GM23248 (cell line): ENCODE measurements at places on chromosomes 3 and 15.

DNA sequence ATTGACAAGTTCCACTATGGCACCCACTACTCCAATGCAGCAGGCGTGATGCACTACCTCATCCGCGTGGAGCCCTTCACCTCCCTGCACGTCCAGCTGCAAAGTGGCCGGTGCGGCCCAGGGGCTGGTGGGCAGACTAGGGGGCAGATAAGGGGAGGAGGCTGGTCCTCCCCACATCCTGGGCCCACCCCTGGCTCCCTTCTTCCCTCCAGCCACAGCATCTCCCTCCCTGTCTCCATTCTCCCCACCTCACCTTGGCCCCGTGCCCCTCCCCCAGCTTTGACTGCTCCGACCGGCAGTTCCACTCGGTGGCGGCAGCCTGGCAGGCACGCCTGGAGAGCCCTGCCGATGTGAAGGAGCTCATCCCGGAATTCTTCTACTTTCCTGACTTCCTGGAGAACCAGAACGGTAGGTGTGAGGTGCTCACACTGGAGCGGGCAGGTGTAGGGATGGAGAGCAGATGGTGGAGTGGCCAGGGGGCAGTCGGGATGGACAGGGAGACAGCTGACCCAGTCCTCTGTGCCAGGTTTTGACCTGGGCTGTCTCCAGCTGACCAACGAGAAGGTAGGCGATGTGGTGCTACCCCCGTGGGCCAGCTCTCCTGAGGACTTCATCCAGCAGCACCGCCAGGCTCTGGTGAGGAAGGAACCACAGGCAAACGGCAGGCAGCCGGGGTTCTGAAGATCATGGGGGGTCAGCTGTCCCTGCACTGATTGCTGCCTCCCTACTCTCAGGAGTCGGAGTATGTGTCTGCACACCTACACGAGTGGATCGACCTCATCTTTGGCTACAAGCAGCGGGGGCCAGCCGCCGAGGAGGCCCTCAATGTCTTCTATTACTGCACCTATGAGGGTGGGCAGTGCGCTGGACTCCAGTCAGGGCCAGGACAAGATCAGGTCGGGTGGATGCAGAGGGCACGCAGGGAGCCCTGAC, 26.0 kb downstream of the NBEAL2 start:
- no peak for DNase-seq

DNA sequence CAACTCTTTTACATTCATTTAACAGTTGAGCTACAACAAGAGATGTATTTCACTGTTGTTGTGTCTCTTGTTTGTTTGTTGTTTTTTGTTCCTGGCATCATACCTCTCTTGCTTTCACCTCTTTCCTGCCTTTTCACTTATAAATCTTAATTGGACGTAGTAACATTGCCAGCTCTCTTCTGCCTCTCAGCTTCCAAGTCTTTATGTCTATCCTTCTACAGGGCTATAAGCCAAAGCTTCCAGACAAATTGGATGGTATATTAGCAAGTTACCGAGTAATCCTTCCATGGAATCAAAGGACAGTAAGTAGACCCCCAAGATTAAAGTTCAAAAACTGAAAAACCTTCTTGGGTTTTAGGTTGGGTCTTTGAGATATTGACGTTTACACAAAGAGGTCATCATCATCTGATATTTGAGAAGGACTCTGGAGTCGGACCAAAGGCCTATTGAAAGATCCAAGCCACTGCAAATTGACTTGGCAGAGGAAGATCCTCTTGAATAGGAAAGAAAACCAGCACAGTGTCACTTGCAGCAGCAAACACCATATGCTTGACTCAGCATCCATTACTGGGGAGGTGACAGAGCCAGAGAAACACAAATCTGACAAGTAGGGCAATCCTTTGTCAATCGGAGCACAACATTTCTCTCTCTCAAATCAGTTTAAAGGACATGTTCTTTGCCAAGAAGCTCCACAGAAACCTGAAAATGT, 648.5 kb upstream of the NR2F2 start:
- DNase-seq, result no peak

- no peak for DNase-seq
Measured at GRCh38 chr3:14772533-14773138, 46.1 kb upstream of the FGD5 start.

DNA sequence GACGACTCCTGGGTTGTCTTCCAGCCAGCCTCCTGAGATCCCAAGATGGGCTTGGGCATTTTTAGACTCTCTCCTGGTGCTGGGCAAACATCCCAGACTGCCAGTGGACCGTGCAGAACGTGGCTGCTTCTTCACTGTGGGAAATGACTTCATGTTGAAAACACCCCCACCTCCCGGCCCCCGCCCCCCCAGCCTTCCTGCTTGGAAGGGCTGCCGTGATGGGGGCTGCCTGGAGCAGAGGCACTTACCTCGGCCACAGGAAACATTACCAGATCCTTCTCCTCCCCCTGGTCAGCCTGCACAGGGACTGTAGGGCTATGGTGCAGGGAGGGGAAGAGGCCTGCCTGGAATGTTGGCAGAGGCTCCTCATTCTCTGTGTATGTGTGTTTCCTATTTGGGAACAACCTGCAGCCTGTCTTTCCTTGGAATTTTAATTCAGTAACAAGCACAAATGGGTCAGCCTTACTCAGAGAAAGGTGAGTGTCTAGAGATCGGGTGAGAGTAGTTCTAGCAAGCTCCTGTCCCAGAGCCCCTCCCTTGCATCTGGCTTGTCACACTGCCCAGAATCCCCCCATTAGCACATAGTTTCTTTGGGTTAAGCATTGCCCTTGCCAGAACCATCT, 90.8 kb downstream of the ANP32A start:
- peak; percentile 49 for DNase-seq

GRCh38 chr3:149134575-149134974, 5.1 kb downstream of the HPS3 start:
- peak; percentile 13 for DNase-seq

DNA sequence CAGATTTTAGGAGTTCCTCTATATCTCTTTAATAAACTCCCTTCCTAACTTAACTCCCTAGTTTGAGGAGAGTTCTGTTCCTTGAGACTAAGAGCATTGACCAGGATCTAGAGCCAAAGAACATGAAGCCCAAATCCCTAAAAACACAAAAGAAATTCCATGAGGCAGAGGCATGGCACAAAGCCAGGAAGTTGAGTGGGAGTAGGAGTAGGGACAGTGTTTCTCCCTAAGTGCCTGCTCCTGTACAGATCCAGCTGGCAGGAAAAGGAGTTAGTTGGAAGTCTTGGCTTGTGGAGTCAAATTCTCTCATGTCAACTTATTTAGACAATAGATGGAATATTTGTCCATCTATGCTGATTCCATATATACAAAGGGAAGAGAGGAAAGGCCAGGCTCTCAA, 11.4 kb downstream of the ACTC1 start:
- DNase-seq, result no peak

DNA sequence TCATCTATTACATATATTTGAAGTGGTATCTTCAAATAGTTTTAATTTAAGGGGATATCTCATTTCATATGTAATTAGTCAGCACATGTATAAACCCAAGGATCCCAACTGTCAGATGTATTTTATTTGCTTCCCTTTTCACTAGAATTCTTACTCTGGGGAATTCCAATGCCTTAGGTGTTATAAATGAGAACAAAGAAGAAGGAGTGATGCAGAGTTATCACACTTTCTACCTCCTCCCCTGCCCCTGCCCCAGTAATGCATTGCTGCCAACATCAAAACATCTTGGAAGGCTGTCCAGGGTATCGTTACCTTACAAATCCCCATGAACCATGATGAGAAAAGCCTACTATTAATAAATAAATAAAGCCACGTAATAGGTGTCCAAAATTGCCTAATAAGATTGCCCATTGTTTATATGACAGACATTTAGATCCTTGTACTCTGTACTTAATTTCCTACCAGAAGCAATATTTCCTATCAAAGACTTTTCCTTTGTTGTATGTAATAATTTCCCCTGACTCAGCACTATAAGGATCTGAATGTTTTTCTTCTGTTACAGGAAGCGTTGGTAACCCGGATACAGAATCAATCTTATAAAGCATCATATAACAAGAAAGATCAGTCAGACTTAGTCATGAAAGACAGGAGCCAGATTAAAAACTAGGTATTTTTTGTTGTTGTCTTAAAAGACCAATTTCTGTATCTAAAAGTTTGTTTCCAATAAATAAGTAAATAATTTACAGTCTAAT, 38.8 kb downstream of the CBLB start:
- peak; percentile 61 for DNase-seq

GRCh38 chr15:95698951-95699350, 631.5 kb upstream of the NR2F2 start:
- peak; percentile 54 for DNase-seq

GRCh38 chr15:33788906-33789540, 179.3 kb upstream of the CHRM5 start:
- peak; percentile 69 for DNase-seq

DNA sequence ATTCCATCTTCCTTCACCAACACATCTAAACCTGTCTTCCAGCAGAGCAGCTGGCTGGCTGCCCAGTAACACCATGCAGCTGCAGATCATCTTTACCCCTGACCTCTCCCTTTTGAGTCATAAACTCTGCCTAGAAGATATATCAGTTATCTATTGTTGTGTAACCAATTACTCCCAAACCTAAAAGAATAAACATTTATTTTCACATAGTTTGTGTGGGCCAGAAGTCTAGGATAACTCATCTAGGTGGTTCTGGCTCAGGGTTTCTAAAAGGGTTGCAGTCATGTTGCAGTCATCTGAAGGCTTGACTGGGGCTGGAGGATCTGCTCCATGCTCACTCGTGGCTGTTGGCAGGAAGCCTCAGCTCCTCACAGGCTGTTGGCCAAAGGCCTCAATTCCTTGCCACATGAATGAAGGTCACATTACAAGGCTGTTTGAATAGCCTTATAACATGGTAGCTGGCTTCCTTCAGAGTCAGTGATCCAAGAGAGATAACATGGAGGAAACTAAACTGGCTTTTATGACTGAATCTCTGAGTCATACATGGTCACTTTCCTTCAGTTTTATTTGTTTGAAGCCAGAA, 92.8 kb downstream of the GOLIM4 start:
- peak; percentile 24 for DNase-seq

DNA sequence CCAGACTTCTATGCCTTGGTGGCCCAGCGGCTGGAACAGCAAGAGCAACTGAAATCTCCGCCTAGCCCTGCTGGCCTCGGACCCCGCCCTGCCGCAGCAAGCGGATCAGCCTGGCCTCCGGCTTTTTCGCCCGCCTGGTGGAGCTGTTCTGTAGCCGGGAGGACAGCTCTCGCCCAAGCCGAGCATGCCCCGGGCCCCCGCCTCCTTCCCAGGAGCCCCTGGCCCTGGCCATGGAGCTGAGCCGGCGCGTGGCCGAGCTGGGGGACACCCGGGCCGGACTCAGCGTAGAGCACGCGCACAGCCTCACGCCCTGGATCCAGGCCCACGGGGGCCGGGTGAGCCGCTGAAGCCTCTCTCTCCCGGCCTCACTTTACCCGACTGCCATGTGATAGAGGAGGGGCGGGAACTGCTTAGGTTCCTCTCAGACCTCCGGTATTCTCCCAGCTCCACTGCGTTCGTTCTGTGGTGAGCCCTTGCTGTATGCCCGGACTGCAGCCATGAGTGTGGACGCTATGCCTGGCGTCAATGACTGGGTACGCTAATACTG, 24.1 kb upstream of the MRPL3 start:
- DNase-seq, result peak; percentile 76

DNA sequence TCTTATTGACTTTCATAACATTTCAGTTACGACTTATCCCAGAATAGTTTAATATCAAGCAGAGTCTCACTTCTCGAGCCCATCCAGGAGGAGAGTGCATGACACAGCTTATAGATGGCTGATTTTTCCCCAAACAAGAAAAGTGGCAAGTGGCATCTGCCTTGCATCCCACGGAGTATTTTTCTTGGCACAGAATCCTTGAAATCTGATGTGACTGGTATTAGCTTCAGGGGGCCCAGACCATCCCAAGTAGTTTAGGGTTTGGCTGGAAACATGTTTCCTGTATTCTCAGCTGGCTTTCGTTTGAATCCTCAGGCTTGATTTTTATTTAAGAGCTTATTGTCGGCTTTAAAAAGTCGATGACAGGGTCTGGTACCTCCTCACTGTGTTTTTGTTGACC, 20.7 kb upstream of the FBXL22 start:
- no peak for DNase-seq

DNA sequence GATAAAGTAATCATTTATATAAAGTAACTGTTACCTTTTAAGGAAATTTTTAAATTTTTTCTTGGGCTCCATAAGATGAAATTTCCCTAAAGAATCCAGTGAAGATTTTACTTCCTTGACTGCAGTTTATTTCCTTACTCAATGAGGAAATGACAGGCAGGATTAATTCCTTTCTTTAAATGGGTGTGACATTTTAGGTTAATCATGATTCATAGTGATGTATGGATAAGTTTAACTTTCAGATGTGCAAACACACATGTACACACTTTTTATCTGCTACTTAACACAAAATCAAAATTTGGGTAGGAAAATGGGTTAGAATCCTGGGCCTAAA, 11.2 kb upstream of the LEO1 start:
- DNase-seq, result peak; percentile 16

- DNase-seq, result no peak
Measured at GRCh38 chr3:183586477-183586876, 31.0 kb upstream of the KLHL6 start.

DNA sequence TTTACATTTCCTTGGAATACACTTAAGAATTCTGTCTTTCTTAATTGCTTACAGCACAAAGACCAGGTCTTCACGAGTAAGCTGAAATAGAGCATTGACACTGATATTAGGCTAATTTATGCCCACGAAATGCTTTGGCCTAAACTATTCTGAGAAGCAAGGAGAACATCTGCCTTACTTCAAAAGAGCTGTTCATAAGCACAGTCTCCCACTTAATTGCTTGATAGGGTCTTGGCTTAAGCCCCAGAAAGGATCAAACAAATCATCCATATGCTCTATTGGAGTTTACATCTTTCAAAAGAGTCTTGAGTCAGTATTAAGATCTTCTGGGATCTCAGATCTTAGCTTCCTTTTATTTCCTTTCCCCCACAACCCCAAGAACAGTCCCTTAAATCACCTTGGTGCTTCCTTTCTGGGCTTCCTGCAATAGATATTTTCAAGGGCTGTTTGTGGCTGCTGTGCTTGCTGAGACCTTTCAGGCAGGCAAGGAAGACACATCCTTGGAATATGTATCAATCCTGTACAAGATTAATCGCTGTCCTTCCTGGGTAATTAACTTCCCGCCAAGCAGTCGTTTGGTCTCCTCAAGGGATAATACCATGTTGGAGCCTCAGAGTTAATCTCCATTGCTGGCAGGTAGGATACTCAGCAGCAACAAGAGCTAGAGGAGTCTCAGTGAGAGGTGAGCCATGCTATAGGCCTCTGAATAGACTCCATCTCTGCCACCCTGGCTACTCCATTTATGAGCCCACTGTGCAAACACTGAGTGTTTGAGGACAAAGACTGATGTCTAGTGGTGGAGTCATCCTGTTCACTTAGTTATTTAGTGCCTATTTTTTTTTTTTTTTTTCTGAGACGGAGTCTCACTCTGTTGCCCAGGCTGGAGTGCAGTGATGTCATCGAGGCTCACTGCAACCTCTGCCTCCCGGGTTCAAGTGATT, 37.1 kb downstream of the TMEM158 start:
- DNase-seq, result no peak
